ENCODE measurements at places on chromosomes 7 and 10.

- no peak for DNase-seq
Measured at GRCh38 chr10:61283481-61284221, 169.5 kb downstream of the TMEM26 start.

DNA sequence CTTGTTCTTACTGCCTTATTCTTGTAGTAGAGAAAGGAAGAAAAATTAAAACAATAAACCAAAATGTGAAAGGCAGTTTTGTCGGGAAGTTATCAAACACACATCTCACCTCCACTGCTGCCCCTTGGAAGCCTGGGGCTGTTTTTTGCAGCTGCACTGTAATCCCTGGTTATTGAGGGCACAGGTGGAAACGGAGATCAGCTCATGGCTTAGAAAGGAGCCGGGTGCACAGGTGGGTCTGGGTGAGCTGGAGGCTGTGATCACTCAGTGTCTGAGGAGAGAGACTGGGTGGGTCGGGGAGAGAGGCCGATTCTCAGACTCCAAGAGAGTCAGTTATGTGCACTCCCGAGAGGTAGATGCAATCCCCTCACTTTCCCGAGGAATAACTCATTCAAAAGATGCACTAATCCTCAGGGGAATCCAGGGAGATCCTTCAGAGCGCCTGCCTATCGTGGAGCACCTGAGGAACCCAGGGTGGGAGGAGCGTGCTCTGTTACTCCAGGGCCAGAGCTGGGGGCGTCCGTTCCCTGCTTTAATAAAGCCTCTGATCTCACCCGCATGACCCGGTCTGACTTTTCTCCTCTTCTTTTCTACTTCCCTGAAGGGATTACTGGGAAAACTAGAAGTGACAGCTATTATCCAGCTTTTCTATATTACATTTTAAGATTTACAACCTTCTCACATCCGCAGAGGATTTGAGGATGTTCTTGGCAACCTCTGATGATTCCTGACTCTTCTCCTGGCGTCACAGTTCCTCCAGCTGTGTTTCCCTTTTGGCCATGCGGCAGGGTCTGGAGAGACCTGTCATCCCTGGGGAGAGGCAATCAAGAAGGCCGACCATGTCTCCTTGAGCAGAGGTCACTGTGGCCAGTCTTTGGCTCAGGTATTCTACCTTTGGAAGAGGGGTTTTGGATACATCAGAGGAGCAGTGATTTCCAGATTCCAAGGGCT is 82.1 kb downstream of the CAMK1D start:
- DNase-seq: no peak

- no peak for DNase-seq
Measured at GRCh38 chr10:13915710-13916109, 328.9 kb downstream of the PRPF18 start.

- no peak for DNase-seq
Measured at GRCh38 chr7:127437241-127437640, 44.7 kb upstream of the ZNF800 start.

GRCh38 chr10:63206576-63206975 is 73.4 kb downstream of the NRBF2 start:
- DNase-seq: no peak

- DNase-seq: no peak
Measured at GRCh38 chr7:83119026-83119382, 43.7 kb downstream of the PCLO start.

GRCh38 chr7:4837041-4837802 is 24.6 kb downstream of the PAPOLB start:
- no peak for DNase-seq

DNA sequence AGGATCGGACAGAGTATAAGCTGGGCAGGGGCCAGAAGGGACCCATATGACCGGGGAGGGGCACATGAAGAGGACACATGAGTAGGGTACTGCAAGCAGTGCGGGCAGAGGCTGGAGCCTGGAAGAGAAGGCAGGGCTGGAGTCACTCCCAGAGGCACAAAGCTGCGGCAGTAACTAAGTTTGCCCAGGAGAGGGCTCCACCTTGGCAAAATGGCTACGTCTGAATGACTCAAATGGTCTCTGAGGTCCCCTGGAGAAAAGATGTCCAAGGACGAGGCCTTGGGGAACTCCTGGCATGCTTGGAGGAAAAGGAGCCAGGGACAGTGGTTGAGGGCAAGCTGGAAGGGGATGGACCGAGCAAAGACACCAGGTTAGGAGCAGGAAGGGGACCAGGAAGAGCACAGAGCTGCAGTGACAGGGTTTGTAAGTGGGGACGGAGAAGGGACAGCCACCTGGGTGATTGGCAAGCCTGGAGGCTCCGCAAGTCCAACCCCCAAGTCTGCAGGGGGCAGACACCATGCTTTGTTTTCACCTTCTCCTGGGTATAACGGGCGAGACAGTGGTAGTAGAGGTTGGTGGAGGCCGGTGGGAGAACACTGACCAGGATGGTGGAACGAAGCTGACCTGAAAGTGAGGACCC is 43.1 kb upstream of the LBX1 start:
- DNase-seq: peak; percentile 84

GRCh38 chr10:8969853-8970252 is 915.4 kb downstream of the GATA3 start:
- no peak for DNase-seq

DNA sequence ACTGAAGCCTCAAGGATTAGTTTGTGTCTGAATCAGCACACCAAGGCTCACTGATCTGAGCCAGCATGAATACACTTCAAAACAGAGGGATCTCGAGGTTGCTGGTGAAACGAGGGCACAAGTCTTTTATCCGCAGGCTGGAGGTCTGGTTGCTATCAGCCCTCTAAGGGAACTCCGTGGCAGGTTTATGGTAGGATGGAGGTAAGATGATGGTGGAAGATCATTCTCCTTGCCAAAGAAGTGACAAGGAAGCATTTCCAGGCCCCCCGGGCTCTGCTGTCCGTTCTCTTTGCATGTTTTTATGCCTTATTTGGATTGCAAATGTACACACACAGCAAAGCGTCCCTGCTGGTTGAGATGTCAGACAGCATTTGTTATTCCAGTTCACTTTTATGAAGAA is 268.3 kb downstream of the ARHGAP12 start:
- no peak for DNase-seq

GRCh38 chr7:116399819-116400218 is 99.7 kb upstream of the CAV2 start:
- DNase-seq: no peak

DNA sequence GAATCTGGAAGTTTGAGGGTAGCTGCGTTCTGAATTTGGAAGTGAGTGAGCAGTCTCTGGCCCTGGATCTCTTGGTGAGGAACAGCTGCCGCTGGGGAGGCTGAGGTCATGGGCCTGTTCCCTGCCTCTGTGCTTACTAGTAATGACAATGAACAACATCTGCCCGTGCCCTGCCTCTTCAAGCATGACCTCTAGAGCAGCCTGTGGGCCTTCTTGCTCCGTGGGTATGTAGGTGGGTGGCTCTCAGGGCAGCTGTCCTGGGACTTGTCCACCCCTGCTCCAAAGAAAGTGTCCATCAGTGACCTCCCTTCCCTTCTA is 186.2 kb downstream of the CXCL12 start:
- DNase-seq: no peak

- no peak for DNase-seq
Measured at GRCh38 chr7:9937944-9938631, 1035.6 kb upstream of the PHF14 start.

GRCh38 chr7:99920149-99920548 is 819 bp upstream of the TRIM4 start:
- no peak for DNase-seq

- no peak for DNase-seq
Measured at GRCh38 chr7:100053215-100053614, 3.6 kb downstream of the ZSCAN21 start.

- no peak for DNase-seq
Measured at GRCh38 chr10:80473692-80474596, 19.8 kb downstream of the TSPAN14 start.

- no peak for DNase-seq
Measured at GRCh38 chr10:3764626-3765112, 20.3 kb downstream of the KLF6 start.

- no peak for DNase-seq
Measured at GRCh38 chr7:82818171-82818570, 344.5 kb downstream of the PCLO start.

DNA sequence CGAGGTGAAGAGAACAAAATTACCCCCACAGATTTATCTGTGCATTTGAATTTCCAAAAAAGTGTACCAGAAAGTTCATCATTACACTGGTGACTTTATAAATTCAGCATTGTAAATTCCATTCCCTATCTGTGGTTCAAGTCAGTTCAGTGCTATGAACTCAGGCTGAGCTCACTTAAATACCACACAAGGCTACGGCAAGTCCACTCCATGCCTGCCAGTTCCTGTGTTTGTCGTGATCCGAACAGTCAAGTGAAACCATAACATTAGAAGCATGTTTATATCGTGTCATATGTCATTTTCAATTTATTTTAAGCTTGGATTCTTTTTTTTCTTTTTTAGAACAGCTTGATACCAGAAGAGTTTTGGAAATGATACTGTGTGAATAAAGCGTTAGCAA is 14.8 kb downstream of the MBL2 start:
- DNase-seq: no peak

DNA sequence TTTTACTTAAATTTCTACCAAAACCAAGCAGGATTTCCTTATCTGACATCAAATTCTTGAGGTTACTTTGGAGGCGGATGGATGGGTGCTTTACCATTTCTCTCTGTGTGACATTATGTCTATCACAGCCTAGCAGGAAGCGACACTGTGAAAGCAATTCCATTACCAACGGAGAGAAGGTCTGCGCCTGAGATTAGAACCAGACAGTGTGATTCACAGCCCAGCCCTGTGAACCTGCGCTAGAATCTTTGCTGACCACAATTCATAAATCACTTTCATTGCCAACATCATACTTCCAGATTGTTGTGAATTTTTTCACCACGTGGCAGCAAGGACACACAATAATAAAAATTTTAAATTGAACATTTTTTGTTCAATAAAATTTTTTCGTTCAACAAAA is 126.5 kb downstream of the CUBN start:
- DNase-seq: no peak

GRCh38 chr10:70306181-70306705 is 22.4 kb upstream of the NPFFR1 start:
- DNase-seq: no peak

- DNase-seq: no peak
Measured at GRCh38 chr7:48173756-48174382, 2.6 kb downstream of the ABCA13 start.

DNA sequence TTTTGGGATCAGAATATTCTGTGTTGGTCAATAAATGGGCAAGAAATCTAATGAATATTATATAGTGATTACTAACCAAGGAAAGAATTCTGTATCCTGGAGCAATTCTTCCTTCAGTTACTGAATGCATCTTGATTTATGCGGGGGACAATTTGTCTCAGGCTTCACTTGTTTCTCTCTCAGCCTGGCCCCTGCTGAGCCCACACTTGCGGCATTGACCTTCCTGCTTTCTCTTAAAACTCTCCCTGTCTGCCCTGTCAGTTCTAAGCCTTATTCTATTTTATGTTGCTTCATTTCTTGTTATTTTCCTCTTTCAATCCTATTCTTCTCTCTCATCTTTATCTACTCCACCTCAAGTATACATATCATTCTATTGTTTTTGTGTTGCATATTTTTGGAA is 122.1 kb upstream of the TPK1 start:
- peak; percentile 19 for DNase-seq

GRCh38 chr10:97321804-97322190 is 2.7 kb downstream of the FRAT1 start:
- DNase-seq: no peak

- DNase-seq: no peak
Measured at GRCh38 chr7:12674861-12675260, 12.6 kb upstream of the ARL4A start.

DNA sequence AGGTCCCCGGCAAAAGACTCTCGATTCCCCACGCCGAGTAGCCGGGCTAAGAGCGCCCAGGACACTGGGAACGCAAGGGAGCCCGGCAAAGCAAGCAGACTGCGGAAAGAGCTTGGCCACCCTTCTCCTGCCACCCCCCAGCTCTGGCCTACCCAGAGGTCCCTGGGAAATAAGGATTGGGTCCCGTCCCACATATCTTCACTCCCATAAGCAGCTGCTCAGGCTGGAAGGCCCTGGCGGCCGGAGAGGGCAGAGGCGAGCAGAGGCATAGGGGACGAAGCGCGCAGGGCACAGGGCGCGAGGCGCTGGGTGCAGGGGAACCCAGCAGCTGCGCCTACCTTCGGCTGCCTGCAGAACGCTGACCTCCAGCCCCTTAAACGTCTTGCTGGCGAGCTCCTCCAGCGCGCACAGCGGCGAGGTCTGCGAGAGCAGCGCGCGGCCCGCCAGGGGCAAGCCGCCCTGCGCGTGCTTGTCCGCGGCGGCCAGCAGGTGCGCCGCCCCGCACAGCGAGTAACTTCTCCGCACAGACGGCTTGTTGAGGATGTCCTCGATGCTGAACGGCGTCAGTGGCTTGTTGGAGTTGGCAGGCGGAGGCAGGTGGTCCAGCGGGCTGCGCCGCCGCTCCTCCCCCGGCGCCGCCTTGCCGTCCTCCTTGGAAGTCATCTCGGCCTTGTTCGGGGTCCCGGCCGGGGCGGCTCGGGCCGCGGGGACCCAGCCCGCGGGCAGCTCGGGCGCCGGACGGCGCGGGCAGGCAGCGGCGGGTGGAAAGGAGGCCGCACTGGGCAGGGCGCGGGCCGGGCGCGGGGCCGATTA is 904 bp downstream of the LBX1 start:
- DNase-seq: peak; percentile 58

DNA sequence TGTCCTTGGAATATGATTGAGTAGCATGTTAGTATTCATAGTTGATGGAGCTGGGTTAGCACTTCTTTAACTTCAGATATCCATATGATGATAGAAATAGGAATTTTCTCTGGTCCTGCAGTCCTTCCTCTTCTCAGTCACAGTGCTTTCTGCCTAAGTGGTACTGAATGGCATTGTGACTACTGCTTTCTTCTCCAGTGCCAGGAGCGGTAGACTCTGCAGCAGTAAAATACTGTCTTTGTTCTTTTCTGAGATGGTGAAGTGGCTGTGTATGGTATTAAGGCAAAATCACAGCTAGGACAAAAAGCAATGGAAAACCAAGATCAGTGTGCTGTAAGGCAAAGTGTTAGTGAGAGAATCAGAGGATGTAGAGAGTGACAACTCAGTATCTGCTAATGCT is 46.6 kb downstream of the C1GALT1 start:
- no peak for DNase-seq

DNA sequence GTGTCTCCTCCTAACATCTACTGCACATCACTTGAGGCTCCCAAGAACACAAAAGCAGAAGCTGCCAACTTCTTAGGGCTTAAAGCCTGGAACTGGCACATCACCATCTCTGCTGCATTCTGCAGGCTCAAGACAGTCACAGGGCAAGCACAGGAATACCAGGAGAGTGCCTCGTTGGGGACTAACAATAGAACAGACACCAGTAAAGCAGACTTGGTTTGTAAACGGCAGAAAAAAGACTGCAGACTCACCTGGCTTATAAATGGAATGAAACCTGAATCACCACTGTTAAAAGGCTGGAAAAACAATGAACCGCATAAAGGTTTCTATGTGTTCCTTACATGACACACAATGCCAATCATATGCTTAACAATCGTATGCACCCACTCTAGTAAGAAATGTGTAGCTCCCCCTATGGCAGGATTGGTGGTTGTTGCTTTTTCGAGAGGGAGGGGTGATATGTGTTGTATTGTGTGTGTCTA is 12.8 kb downstream of the RHEB start:
- DNase-seq: no peak

Data from WTC11 (cell line).